Stomach (tissue), 19 donors: ENCODE measurements at places on chromosomes 13 and 19.

DNA sequence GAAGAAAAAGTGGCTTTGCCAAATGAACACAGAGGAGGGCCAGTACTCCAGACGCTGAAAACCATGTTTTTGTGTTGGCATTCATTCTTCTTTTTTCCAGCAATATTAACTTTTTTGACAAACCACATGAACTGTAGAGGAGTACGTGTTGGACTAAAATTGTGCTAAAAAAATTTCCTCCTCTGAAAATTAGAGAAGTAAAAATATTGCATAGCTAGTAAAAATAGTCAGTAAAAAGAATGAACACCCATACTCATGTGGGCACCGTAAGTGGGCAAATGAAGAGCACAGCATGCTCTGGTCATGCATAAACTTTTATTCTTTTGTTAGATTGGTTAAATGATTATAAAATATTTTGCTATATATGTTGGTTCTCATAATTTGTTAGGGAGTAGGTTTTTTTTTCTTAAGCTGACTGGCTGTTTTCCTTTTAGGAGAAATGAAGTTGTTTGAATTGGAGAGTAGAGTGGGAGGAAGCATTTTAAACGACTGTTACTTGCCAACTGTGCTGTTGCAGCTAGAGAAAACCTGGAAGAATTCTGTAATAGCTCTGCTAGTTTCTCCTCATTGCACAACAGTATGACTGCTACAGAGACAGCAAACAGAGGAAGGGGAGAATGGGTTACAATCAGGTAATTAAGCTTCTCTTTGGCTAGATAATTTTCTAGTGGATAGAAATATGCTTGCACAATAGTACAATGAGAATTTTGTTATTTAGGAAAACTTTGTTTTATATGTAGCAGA, 222.4 kb downstream of the KCTD12 start:
- peak; percentile 29 for DNase-seq

DNA sequence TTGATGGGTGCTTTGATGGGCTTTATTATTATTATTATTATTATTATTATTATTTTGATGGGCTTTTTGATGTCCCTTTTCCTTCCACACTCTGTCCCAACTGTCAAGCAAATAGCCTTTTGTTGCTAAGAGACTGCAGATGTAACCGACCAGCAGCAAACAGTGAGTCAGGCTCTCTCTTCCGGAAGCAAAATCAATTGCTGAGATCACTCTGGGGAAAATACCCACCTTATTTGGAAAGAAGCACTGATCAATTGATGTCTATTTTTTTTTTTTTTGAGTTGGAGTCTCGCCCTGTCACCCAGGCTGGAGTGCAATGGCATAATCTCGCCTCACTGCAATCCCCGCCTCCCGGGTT, 2.9 kb downstream of the LDLR start:
- no peak for DNase-seq

DNA sequence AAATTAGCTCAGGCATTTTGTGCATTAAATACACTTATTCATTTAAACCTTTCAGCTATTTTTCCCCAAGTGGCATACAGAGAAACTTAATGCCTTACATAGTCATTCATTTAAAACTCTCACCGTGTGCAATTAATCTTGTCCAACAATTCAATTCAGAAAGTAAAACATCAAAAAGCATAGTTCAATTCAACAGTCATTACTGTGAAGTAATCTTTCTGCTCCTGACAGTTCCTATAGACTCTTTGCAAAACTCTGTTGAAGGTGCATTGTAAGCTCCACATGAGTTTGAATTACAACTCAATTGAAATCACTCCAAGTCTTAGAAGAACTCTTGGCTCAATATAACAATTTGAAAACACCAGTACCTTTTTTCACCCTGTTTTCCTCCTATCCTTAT, 228.3 kb downstream of the DACH1 start:
- no peak for DNase-seq

DNA sequence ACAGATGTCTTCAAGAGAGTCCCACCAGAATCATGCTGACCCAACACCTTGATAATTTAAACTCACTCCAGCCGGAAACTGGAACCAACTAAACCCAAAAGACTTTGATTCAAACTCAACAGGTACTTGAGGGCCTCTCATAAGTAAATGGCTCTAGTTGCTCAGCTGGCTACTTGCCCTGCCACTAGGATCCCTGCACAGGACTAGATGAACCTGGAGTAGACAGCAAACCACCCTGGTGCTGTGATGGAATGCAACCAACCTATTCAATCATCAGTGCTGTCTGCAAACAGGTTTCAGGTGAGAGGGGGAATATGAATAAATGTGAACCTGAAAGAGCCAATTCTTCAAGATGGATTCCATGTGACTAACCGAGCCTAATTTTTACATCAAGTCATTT, 216.3 kb downstream of the KATNAL1 start:
- DNase-seq, result no peak

- no peak for DNase-seq
Observed at GRCh38 chr13:26962671-26963070, 202.1 kb upstream of the GPR12 start.

DNA sequence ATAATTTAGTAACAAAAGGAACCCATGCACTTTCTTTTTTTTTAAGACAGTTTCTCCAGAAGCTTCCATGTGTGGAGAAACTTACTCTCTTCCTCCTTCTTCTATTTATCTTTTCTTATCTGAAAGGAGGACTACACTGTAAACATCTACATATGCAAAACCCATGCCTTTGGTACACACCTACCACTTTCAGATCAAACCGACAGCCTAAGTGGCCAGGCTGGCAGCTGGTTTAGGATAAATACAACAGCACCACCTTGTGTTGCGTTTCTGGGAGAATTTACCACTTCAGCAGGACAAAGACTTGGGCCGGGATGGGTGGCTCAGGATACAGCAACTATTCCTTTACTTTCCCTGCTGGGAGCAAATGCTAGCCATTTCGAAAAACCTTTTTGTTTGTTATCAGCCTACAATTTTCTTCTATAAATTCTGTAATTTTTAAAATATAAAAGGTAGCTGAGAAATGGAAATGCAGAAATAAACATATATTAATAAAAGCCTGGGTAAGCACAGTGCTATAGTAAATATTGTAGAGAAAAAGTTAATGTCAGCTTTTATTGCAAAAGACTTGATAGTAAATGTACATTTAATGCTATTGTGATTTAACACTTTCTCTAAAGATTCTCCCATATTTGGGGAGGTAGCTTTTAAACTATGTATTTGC, 94.0 kb upstream of the RFC3 start:
- DNase-seq, result peak; percentile 82

- DNase-seq, result peak; percentile 55
Observed at GRCh38 chr13:25085125-25085742, 10.7 kb upstream of the PABPC3 start.

- no peak for DNase-seq
Observed at GRCh38 chr19:14843578-14843977, 5.1 kb downstream of the OR7A10 start.

DNA sequence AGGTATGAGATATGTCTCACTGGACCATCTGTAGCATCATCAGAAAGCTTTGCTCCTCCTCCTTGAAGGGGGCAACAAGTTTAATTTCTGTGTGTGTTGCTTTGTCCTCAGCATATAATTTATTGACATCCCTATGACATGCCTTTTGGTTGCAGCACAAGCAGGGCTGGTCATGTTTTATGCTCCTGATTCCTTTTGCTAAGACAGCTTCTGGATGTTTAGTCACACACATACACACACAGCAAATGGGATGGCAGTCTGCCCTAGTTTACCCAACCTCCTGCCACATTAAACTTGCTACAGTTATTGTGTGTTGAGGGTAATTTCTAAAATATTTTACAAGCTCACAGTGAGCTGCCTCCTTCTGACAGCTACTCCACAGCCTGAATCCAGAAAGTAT, 217.9 kb upstream of the RXFP2 start:
- DNase-seq, result no peak

GRCh38 chr19:28201462-28201943, 1011.4 kb downstream of the UQCRFS1 start:
- DNase-seq, result no peak

- DNase-seq, result peak; percentile 69
Observed at GRCh38 chr19:52941941-52942385, 18.7 kb upstream of the ZNF888 start.

DNA sequence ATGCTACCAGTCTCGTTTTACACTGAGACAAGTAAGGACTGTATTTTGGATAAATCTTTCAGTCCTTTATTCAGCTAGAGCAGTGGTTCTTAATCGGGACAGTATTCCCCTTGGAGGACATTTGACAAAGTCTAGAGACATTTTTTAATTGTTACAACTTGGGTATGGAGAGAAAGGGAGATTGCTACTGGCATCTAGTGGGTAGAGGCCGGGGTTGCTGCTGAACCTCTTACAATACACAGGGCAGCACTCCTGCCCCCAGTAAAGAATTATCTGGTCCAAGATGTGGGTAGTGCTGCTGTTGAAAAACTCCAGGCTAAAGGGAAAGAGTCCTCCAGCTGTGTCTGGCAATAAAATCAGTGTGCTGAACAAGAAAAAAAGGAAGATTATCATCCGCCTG, 334.8 kb downstream of the SLC7A1 start:
- DNase-seq, result no peak

GRCh38 chr13:98632961-98633360, 56.1 kb upstream of the STK24 start:
- DNase-seq, result no peak

GRCh38 chr13:70407486-70407885, 299.2 kb upstream of the KLHL1 start:
- DNase-seq, result no peak

DNA sequence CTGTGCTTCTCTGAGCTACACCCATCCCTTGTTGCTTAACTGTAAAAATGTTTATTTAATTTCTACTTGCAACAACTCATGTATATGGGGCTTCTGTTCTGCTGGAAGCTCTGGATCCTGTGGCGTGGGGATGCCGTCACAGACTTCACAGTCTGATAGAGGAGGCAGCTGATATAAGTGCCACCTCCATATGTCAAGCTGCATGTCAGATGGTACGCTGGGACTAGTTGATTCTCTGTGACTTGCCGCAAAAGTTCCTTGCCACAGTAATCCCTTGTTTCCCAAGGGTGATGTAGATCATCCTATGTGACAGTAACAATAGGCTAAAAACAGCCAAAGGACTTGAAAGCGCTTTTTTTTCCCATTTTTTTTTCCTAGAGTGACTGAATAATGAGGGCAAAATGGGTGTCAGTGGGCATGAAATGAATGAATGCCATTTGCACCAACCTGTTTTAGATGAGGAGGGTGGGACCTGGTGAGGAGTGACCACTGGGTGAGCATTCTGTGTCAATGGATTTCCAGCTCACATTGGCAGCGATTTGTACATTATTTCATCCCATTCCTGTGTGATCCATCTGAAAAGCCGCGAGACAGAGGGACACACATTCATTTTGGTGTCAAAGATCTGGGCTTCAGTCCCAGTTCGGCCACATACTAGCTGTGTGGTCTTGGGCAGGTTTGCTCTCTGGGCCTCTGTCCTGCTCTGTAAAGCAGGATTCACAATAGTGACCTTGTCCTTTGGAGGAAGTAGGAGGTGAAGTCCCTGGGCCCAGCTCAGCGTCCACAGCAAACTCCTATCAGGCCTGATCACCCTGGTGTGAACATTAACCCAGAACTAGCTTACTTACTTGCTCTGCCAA, 88.9 kb upstream of the RNF113B start:
- DNase-seq, result peak; percentile 75

- DNase-seq, result no peak
Observed at GRCh38 chr13:60701895-60702294, 304.9 kb downstream of the TDRD3 start.

DNA sequence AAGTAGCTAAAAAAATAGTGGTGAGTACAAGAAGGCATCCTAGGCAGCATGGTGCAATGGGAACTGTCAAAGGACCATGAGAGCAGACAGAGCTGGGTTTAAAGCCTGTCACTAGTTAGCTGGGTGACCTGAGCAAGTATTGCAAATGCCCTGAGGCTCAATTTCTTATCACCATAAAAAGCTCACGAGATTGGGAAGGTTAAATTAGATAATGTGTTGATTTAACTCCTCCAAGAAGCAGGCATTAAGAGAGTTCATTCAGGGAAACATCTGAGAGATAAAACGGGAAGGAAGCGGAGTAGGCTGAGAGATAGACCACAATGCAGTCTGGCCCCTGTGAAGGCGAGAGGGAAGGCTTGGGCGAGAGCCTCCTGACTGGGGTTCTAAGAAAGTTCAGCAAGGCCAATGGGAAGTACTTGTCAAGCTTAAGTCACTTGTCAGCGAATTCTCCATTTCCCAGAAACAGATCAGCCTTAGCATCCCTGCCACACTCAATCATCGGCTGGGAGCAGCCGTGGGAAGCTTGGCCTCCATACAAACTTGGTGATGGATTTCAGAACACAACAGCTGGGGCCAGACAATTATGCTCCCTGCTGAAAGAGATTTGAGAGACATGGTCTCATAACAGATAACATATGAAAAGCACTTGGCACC, 105.5 kb downstream of the POU4F1 start:
- peak; percentile 2 for DNase-seq

- peak; percentile 42 for DNase-seq
Observed at GRCh38 chr13:98731925-98732324, 20.5 kb downstream of the SLC15A1 start.

- DNase-seq, result no peak
Observed at GRCh38 chr13:80496721-80497397, 155.9 kb upstream of the SPRY2 start.
